ENCODE measurements at places on chromosomes 1 and 21. TPM values are rescaled to one million over a fixed set of nuclear protein-coding genes. Genes with fewer than 3 reads are reported as not detected.

The CFHR3 gene
- total RNA-seq: 0.21 TPM

DNA sequence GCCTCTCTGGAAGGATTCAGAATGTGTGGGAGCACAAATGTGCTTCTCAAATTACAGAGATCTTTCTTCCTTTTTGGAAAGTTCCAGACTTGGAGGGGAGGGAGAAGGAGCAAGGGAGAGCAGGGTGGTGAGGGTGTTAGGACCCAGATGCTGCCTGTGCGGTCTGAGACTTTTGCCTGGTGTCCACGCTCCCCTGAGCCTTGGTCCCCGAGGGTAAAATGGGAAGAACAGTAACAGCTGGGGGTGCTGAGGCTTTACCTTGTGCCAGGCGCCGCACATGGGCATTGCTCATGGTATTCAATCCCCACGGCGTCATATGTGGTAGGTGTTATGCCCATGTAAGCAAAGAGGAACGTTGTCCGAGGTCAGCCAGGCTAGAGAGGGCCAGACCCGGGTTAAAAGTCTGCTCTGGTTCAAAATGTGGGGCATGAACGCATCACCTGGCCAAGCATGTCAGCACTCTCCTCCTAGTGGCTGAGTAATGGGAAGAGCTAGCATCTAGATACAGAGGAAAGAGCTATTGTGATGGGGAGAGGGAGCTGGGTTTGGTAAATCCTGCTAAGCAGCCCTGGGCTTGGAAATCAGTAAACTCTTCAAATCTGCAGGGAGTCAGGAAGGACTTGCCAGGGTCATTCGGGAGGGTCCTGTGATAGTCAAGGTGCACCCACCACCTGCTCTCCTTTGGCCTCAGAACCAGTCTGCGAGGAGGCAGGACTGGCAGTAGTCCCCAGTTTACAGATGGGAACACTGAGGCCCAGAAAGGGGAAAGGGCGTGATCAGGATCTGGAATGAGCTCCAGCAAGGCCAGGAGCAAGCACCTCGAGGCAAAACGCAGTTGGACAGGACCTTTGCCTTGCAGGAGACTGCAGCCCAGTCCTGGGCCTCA is 4.5 kb upstream of the RUNX3 start:
- no peak for DNase-seq

The PTAFR gene
- 4.2 TPM for total RNA-seq

DNA sequence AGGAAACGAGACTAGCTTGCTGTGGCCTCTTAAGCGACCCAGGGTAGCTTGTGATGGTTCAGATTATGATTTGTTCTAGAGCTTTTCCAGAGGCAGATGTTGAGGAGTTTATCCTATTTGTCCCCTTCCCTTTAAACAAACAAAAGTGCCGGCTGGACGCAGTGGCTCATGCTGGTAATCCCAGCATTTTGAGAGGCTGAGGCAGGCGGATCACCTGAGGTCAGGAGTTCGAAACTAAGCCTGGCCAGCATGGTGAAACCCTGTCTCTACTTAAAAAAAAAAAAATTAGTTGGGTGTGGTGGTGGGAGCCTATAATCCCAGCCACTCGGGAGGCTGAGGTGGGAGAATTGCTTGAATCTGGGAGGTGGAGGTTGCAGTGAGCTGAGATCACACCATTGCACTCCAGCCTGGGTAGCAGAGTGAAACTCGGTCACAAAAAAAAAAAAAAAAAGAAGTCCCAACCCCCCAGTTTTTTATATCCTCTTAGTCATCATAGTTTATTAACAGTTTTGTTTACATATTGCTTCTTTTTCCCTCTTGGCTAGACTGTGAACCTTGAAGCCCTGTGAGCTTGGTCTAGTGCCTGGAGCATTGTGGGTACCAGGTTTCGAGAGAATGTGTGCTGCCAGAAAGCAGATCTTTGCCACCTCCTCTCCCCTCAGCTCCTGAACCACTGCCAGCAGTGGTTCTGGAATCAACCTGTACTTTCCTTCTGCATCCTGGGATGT is 29.8 kb downstream of the MAPKAPK2 start:
- no peak for DNase-seq

The SPAG17 gene
- 2.1 TPM for total RNA-seq

DNA sequence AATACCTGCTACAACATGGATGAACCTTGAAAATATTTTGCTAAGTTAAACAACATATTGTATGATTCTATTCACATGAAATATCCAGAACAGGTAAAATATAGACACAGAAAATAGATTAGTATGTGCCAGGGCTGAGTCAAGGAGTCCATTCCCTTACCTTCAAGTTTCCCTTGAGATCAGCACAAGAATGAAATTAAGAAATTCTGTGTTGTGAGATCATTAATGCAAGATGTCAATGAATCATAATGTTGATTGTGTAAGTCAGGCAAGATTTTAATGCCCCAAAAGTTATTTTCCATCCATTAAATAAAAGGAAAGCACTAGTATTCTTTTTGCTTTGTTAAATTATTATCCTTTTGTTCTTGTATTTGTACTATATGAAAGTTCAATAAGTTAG is 139.4 kb downstream of the MRPL39 start:
- DNase-seq: no peak

GRCh38 chr1:4379451-4380175 is 274.8 kb upstream of the AJAP1 start:
- DNase-seq: no peak

All from tibial nerve (tissue), 4 donors.